Omental fat pad (tissue), 4 donors: ENCODE measurements at places on chromosomes 13 and 19. TPM values are rescaled to one million over a fixed set of nuclear protein-coding genes. Genes with fewer than 3 reads are reported as not detected.

The FOSB gene
- 330 TPM for total RNA-seq

The ITPKC gene
- total RNA-seq: 118 TPM

The ANO8 gene
- total RNA-seq: 5.6 TPM

The CPB2 gene
- total RNA-seq: not detected

- DNase-seq: no peak
Measured at GRCh38 chr13:100106005-100106404, 17.1 kb downstream of the PCCA start.

- peak; percentile 35 for DNase-seq
Measured at GRCh38 chr19:52453324-52454094, at the start of gene ZNF578. Gene ZNF578, plus strand, starts transcription at chr19:52453553. Its CDS starts 48,293 bp downstream, at chr19:52501846.

- DNase-seq: no peak
Measured at GRCh38 chr13:80116107-80116506, 224.8 kb downstream of the SPRY2 start.
